ENCODE measurements at places on chromosomes 13 and 19.
A peak's percentile ranks its signal among the peaks of the same experiment; 100 is the strongest.

DNA sequence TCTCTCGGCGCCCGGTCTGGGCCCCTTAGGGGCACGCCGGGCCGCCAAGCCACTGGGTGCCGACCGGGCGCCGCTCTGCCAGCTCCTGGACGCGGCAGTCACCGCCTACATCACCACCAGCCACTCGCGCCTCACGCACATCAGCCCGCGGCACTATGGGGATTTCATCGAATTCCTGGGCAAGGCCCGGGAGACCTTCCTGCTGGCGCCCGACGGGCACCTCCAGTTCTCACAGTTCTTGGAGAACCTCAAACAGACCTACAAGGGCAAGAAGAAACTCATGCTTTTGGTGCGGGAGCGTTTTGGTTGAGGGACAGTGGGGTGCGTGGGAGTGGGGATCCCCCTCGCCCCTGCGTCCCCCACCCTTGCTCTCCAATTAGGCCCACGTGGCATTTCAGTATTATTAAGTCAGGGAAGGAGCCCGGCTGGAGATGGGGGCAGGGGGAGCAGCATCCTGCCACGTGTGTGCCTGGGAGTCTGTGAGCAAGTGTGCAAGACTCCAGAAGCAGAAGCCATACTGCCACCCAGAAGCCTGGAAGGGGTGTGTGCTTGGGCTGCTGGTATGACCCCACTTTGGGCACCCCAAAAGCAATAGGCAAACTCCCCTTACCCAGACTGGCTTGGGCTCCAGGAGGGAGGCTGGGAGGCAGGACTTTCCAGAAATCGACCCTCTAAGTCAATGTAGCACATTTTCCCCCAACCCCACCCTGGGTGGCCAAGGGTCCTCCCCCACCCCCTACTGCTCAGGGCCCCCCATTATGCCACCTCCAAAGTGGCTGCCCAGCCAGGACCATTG lies 35.7 kb downstream of the ZSWIM4 start:
- no peak for DNase-seq

DNA sequence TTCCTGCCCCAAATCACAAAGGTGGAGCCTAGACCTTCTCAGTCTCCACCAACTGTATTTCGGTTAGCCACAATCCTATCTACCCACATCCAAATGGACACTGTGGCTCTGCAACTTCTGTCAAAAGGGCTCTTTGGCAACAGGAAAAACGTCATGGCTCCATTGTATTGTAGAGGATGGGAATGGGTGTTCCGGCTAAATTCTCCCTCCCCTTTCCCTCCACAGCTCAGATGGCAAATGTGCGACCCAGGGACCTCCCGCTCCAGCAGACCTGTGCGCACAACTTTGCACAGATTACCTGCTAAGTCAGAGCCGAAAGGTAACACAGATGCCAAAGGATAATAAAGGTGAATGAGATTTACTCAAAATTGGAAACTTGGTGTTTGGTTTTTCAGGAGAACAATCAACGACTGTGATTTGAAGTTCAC lies 968 bp upstream of the KL start:
- no peak for DNase-seq

DNA sequence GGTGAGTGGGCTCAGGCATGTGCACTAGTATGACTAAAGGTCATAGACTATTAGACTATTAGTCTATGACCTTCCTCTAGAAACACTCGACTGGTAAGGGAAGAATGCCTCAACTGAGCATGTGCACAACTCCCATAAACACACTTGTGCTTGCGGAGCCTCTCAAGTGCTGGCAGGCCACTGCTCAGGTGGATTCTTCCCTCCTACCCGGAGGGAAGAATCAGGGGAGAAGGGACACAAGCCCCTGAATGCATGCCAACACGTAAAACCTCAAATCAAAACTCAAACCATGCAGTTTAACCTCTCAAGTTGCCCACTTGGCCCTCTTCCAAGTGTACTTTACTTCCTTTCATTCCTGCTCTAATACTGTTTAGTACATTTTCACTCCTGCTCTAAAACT lies 287.6 kb upstream of the SGCG start:
- no peak for DNase-seq

- no peak for DNase-seq
Measured at GRCh38 chr19:13748169-13748828, 16.0 kb upstream of the MRI1 start.

- peak; percentile 51 for DNase-seq
Measured at GRCh38 chr19:46265217-46265828, 31.5 kb upstream of the HIF3A start.

DNA sequence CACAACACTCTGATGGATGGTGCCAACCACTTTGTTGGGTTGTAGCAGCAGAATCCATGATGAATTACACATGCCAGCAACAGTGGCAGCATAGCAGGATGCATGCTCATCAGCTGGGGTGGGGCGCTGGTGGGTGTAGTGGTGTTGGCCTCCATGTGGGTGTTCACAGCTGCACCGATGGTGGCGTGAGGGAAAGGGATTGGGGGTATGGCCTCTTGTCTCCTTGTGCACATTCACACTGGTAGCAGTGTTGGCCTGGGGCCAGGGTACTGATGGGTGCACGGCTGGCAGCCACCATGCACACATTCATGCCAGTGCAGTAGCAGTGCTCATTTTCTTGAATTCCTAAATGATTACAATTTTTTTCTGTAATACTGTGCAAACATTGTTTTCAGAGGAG lies 2748.8 kb upstream of the PCDH20 start:
- DNase-seq, result no peak

GRCh38 chr13:39273953-39274738 lies 235.9 kb downstream of the NHLRC3 start:
- no peak for DNase-seq

DNA sequence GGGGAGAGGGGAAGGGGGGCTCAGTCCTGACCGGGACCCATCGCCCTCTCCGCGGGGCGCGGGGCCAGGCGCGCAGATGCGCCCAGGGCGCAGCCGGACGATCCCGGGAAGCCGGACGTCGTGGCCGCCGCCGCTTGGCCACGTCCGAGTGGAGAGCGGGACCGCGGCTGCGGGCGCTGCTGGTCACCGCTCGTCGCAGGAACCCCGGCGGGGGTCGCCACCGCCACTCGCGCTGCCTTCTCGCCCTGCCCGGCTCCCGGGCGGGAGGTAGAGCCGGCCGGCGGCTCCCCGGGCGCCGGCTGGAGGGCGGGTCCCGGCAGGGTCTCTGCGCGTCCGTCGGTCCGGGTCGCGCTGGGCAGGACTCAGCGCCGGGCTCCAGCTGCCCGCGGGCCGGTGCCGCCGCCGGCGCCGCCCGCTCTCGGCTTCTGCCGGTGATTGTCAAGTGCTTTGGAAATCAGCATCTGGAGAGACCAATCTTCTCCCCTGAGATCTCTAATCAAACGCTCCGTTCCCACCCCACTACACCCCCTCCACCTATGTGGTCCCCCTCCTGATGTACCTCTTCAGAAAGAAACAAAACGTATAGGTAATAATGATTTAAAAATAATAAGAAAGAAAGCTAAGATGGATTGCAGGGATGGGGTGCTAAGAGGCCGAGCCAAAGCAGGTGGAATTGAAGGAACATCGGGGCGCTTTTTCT lies 464.4 kb downstream of the ITGBL1 start:
- no peak for DNase-seq

GRCh38 chr13:94758436-94758960 lies 46.2 kb upstream of the SOX21 start:
- DNase-seq, result no peak

All from stimulated activated CD4-positive, alpha-beta T cell treated with anti-CD3 and anti-CD28 coated beads, Interleukin-12 subunit alpha, Interleukin-12 subunit beta, amount 100 ng/mL, for 4 hours (primary cell).